ENCODE measurements at places on chromosomes 16 and 17.

DNA sequence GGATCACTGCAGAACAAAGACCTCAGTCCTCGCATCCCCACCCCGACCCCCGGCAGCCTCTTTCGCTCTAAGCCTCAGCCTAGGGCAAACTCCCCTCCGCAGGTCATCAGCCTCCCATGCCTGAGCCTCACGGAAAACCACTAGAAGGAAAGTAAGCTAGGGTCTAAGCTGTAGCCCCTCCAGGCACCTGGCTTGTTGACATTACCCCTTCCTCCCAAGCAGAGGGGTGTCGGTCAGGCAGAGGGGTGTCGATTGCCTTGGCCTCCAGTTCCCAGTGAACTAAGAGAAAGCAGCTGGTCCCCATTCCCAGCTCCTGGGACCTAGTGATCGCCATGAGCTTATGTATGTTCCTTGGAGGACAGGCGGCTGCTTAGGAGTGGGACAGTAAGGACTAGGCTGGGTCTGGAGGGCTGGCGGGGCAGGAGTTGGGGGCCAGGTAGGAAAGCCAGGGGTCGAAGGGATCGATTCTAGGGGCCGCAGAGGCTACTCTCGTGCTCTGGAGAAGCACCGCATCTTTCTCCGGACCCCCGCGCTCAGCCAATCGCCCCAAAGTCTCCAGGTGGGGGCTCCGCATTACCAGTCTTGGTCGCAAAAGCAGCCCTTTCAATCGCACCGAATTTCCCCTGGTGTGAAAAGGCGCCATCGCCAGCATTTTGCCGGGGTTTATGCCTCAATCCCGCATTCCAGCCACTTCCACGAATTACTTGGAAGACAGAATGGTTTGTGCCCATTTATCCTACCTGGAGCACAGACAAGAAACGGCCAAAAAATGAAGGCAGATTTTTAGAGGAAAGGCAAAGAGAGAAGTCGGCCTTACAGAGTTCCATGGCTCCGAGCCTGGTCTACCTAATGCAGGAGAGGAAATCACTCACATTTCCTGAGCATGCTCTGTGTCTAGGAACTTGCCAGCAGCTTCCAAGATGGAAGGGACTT lies 21.3 kb upstream of the HOXB13 start:
- DNase-seq, result no peak

GRCh38 chr17:67021196-67021595 lies 23.2 kb upstream of the CACNG1 start:
- DNase-seq, result no peak

DNA sequence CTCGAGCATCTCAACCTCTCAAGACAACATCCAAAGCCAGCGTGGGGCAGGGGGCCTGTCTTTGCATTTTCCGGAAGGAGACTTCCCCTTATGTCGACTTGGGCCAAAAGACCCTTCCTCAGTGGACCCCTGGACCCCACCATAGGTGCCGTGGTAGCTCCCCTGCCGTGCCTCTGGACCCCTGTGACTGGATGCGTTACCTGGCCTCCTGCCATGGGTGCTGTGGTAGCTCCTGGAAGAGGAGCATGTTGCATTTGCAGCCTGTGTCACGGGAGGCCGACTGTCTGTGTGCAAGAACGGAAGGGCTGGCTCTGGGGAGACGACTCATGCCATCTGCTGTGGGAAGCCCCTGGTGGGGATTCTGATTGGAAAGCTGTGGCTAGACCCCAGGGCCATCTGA lies 130.1 kb downstream of the FOXL1 start:
- DNase-seq, result no peak

- DNase-seq, result no peak
These were observed 16.7 kb downstream of the IL34 start for GRCh38 chr16:70662991-70663523.

- no peak for DNase-seq
These were observed 9.3 kb upstream of the ROGDI start for GRCh38 chr16:4811773-4812172.

DNA sequence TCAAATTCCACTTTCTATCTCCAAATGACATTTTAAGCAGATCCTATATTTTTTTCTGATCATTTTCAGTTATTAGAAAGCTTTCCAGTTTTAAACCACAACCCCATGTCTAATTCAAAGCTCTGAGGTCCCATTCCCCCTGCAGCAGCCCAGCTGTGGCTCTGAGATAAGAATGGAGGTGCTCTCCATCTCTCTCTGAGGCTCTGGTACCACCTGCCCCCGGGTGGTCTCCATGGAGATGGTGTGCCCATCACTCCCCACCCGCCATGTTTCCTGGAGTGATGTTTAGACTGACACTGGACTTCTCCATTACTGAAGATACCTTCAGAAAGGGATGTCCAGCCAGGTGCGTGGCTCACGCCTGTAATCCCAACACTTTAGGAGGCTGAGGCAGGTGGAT lies 68.1 kb upstream of the SEC14L1 start:
- no peak for DNase-seq

- no peak for DNase-seq
These were observed 750 bp downstream of the TMEM132E start for GRCh38 chr17:34579979-34580684.
